ENCODE measurements at places on chromosomes 7 and 10.
A peak's percentile ranks its signal among the peaks of the same experiment; 100 is the strongest.

GRCh38 chr10:28575852-28576251 is 42.9 kb downstream of the WAC start:
- no peak for DNase-seq

GRCh38 chr7:88344271-88344670 is 37.6 kb upstream of the STEAP4 start:
- no peak for DNase-seq

GRCh38 chr7:54397836-54398612 is 144.2 kb upstream of the VSTM2A start:
- no peak for DNase-seq

DNA sequence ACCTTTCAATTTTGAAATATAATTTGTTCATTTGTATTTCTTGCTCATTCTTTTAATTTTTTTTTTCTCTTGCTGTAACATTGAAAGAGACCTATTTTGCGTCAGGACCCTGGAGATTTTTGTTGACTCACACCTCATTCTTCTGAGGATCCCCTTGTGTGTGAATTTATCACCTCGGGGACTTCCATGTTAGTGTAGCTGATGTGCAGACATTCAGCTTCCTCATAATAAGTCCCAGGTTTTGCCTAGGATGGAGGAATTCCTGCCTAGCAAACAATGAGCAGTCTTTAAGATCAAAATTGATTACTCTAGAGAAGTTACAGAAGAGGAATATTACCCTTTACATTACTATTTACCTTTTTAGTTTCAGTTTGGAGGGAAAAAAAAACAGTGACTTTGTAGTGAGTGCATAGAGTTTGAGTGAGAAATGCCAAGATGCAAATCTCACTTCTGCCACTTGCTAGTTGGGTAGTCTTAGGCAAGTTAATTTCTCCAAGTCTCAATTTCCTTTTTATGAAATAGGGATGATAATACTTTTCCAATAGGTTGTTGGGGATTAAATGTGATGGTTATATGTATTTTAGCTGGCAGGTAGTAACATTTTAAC is 14.3 kb downstream of the TES start:
- no peak for DNase-seq

- DNase-seq, result peak; percentile 19
Measured at GRCh38 chr7:106114716-106115383, 2.7 kb upstream of the SYPL1 start.

DNA sequence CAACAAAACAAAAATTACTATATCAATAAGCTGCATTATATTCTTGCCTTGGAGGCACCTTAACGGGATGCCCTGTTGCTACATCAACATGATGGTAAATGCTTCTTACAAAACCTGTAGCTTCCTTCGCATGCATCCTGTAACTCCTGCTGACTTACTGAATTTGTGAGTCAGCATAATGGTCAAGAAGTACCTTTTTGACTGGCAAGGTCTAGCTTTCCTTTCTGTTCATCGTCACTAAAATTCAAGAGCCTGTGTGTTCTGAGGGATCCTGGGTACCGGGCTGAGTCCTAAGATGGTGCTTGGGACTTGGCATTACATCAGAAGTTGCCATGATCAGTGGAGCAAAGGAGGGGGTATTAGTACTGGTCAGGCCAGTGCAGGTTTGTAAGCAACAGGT is 4.9 kb downstream of the PFKFB3 start:
- DNase-seq, result no peak

DNA sequence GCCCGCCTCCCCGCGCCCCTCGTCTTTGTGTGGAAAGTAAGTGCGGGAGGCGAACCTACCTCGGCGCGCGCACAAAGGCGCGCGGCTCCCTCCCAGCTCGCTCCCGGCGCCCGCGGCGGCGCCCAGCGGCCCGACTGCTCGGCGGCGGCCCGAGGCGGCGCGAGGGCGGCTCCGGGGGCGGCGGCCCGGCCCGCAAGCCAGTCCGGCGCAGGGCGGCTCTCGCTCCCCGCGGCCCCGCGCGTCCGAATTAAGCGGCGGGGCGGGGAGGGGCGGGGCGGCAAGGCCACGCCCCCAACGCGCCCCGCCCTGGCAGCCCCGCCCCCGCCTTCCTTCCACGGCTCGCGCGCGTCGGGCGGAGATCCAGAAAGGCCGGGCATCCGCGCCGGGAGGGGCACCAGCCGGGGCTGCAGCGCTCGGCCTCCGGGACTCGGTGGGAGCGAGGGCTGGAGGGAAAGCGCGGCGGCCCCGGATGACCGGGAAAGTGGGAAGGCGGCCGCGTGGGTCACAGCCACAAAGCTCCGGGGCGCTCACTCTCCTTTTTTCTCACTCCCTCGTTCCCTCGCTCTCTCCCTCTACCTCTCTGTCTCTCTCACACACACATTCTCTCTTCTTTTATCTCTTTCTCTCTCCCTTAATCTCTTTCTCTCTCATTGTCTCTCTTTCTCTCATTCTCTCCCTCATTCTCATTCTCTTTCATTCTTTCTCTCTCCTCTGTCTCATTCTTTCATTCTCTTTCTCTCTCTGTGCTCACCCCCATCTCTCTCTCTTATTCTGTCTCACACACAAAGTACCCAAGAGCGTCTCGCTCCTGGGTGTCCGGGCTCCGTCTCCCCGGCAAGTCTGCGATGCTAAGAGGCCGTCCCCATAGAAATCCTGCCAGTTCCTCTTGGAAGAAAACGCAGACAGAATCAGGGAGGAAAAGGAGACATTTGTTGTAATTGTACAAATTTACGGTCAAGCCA is 170.2 kb downstream of the FAM107B start:
- DNase-seq, result peak; percentile 74

DNA sequence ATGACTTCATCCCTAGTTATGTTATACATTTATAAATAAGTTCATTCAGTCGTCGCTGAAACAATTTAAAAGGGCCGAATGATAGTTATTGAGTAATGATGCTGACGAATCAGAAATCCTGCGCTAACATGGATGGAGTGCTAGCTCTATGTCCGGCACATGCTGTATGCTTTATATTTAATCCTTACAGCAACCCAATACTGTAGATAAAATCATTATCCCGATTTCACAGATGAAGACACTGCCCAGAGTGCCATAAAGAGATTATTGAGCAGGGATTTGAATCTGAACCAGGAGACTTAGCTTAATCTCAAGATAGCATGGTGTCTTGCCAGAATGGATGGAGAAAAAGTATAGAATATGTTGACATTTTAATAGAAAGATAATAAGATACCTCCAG is 1.1 kb upstream of the ICA1 start:
- no peak for DNase-seq

GRCh38 chr10:35011771-35012191 is 78.4 kb downstream of the CUL2 start:
- no peak for DNase-seq

DNA sequence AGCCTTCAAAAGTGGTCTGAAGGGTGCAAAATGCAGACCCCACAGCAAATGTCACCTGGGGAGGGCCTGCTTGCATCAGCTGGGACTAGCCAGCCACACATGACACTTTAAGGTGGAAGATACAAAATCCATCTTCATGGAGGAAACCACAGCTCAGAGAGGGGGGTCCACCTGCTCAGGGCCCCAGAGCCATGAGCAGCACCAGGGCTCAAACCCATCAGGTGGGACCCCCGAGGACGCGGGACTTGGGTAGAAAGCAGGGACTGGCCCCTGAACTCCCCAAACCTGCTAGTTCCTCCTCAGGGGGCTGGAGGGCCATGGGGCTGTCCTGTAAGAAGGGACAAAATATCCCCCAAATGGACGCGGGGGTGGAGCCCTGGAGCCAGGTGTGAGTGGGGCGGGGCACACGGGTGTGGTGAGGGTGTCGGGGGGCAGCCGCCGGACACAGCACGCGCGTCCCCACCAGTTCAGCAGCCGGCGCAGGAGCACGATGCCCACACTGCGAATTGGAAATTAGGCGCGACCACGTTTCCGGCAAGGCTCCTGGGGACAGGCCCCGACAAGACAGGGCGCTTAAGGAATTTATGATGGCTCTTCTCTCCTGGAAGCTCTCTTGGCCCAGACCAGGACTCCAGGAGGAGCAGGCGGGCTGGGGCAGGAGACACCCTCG is 8.0 kb downstream of the PDGFA start:
- DNase-seq, result no peak

- DNase-seq, result no peak
Measured at GRCh38 chr7:90749262-90749661, 153.1 kb downstream of the CDK14 start.

DNA sequence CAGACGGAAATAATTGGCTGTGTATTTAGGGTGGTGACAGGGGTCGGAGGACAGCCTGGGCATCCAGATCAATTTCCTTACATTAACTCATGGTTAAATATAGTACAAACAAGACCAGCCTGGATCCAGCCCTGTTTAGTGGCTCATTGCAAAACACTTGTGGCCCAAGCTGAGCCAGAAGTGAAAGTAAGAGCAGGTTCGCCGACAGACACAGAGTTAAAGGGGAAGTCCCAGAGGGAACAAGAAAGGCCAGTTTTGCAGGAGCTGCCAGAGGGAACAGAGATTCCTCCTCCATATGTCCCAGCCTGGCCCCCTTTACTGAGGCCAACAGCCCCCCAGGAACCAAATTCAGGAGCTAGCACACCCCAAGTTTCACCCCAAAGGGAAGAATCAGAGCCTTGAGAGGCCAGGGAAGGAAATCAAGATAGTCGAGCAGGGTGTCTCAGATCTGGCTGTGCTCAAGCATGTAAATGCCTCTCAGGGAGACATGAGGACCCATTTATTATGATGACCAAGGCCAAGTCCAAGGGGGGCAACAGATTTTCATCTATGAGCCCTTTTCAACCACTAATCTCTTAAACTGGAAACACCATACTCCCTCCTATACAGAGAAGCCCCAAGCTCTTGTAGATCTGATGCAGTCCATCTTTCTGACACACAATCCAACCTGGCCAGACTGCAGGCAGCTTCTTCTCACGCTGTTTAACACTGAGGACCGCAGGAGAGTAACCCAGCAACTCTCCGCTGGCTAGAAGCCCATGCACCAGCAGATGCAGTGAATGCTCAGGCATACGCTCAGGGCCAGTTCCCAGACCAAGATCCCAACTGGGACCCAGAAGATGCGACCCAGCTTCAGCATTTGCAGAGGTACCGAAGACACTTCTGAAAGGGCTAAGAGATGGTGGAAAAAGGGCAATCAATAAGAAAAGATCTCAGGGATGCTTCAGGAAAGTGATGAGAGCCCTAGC is 15.9 kb upstream of the ADCK2 start:
- DNase-seq, result no peak

DNA sequence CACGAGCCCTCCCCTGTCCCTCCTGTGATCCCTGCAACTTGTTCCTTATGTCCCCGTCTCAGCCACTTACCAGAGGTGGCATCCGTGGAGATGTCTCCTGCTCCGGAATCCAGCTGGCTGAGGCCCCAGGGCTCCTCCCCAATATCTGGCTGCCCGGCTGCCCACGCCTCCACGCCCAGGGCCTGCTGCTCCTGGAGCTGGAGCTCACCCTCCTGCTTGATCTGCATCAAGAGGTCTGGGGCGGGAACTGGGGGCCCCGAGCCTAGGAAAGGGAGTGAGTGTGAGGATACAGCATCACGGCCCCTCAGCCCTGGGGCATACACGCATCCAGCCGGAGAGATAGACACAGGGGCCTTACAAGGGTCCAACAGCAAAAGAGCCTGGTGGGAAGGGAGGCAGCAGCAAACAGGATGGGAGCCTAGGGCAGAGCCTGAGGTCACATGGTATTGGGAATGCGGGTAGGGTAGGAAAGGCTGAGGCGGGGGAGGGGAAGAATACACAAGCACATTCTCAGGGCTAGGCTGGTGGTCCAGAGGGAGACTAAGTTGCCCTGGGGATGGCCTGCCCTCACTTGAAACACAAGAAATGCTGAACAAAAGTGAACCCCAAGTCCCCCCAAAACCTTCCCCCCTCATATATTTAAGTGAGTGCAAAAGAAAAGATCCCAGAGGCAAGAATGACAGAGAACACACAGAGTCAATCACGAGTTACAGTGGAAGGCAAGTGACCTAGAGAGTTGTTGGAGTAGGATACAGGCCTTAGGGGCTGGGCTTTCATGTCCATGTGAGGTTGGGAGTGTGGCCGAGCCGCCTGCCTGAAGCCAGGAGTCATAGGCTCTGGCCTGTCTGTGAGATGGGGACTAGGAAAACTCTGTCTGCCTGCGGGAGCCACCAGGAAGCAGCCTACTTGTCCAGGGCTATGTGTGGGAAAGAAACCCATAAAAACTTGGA is 16.9 kb upstream of the ZNF777 start:
- no peak for DNase-seq

DNA sequence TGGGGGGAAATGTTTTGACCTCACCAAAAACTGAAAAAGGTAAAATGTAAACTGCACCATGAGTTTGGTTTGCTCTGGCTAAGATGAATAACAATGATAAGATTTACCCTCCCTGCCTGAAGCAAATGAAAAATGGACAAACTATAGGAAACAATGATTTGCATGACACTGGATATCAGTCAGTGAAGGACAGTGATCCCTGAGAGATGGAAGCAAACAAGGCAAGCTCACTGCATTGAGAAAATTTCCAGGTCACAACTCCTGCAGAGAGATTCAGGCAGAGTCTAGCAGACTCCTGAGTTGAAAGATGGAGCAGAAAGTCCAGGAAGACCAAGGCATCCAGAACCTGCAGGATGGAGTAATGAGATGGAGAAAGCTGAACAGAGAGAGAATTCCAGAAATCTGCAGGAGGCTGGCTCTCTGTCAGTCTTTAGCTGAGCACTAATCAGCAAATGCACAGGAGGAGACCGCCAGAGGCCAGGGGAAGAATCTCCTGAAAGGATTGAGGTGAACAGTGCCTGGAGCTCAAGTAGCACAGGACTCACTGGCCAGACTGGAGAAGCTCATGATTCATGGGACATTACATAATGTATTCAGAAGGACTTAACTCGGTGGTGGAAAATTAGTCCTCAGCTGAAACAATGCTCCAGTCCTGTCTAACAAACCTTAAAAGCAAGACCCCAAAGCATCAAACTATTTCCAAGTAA is 51.2 kb upstream of the PALS2 start:
- DNase-seq, result no peak

- no peak for DNase-seq
Measured at GRCh38 chr10:29081951-29082685, 206.8 kb upstream of the LYZL1 start.

DNA sequence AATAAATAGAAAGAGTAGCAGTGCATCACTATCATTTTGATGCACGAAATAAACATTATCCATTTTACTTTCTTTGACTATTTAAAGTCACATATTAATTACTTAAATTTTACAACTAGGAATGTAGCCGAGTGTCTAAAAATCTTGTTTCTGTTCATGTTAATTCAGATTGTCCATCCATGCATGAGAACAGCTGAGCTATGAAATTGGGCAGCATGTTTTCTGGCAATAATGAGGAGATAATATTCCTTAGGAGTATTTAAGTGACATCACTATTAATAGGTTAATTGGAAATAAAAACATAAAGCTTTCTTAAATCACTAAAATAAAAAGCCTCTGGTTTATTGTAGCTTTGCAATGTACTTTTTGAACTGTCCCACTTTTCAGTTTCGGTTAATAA is 293.8 kb downstream of the PHTF2 start:
- DNase-seq, result no peak

DNA sequence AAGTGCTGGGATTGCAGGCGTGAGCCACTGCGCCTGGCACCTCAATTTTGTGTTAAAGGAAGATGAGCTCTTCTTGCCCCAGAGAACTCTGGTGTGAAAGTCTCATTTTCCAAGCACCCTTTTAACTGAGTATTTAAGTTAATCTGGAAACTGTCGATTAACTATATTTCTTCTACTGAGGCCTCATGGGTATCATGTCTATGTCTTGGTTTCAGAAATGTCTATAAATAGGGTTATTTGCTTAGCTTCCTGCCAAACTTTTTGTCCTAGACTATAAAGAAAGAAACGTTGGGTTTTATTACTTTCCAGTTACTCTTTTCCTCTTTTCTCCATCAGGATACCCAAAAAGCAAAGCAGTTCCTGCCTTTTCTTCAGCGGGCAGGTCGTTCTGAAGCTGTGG is 102.4 kb downstream of the LRRC4 start:
- DNase-seq, result no peak

- DNase-seq, result no peak
Measured at GRCh38 chr10:91597197-91597881, 35.5 kb downstream of the PPP1R3C start.
